ENCODE measurements at places on chromosomes 2 and 18. TPM values are rescaled to one million over a fixed set of nuclear protein-coding genes. Genes with fewer than 3 reads are reported as not detected.

GRCh38 chr2:16774980-16775898 lies 109.6 kb upstream of the CYRIA start:
- no peaks in the 10 kb centered on the region for H3K36me3 ChIP-seq
- no peaks in the 10 kb centered on the region for H3K4me1 ChIP-seq
- no peak for DNase-seq
- H3K4me3 ChIP-seq = no peak overlapping the region
- no peak overlapping the region for H3K27ac ChIP-seq

- H3K36me3 ChIP-seq = no peaks in the 10 kb centered on the region
- no peak overlapping the region for H3K27ac ChIP-seq
- H3K4me1 ChIP-seq = peaks cover 10% of the 10 kb centered on the region
- no peak for DNase-seq
- H3K27me3 ChIP-seq = no peaks in the 10 kb centered on the region
These were observed 82.0 kb upstream of the SLC66A3 start for GRCh38 chr2:11073251-11073650.

The CPLX4 gene
- not detected for total RNA-seq

The SERPINB7 gene
- not detected for total RNA-seq

GRCh38 chr2:117943013-117943672 lies 70.7 kb downstream of the CCDC93 start:
- H3K27ac ChIP-seq = no peak overlapping the region
- no peak for DNase-seq

GRCh38 chr18:61921621-61922235 lies 28.9 kb upstream of the RNF152 start:
- H3K27me3 ChIP-seq = no peaks in the 10 kb centered on the region
- peaks cover 13% of the 10 kb centered on the region for H3K4me1 ChIP-seq
- H3K4me3 ChIP-seq = no peak overlapping the region
- no peaks in the 10 kb centered on the region for H3K36me3 ChIP-seq
- no peak for DNase-seq

DNA sequence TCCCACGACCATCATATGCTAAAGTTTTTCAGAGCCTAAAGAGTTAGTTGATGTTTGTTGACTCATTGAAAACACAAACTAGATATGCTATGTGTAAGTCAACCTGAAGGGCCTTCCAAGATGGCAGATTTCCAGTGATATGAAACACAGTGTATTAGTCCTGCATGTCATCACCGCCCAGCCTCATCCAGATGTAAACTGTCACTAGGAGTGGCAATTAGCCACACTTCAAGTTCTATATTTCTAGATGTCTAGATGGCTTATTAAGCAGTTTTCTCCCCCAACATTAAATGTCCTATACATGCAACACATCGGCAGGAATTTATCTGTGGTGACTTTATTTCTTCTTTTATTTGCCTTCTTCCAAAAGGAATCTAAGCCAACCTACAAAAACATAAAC lies 444.1 kb upstream of the SMIM21 start:
- no peaks in the 10 kb centered on the region for H3K36me3 ChIP-seq
- no peak for DNase-seq
- no peak overlapping the region for H3K27ac ChIP-seq
- H3K4me1 ChIP-seq = peaks cover 2% of the 10 kb centered on the region
- no peak overlapping the region for H3K4me3 ChIP-seq
- H3K27me3 ChIP-seq = peaks cover 1% of the 10 kb centered on the region

The TMEM18 gene
- 28.8 TPM for total RNA-seq

The SETBP1 gene
- 28.8 TPM for total RNA-seq

DNA sequence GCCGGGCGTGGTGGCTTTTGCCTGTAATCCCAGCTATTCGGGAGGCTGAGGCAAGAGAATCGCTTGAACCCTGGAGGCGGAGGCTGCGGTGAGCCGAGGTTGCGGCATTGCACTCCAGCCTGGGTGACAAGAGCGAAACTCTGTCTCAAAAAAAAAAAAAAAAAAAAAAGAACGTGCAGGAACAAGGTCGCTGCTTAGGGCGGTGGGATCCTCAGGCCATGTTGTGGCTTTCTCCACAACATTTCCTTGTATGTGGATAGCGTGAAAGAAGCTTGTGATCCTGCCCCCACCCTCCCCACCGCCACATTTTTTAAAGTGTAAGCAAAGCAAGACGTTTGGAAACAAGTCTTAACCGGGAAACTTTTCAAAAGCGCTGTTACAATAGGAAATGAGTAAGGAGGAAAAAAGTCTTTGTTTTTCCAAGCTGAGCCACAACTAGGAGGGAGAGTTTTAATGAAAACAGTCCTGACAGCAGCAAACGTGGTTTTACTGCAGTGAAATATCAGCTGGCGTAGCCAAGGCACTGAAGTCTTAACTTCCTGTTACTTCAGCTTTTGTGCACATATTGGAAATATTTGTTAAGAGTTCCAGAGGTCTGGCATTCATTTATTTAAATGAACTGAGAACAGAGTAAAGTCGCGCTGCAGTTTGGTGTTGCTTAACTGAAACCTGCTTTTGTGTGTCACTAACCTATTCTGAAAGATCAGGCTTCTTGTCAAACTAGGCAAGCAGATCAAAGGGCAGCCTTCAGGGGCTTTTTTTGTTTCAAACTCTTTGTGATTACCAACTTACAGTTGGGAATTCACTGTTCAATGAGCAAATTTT lies 3.8 kb downstream of the TGIF1 start:
- peaks cover 54% of the 10 kb centered on the region for H3K4me1 ChIP-seq
- peak overlapping the region; percentile 98 for H3K27ac ChIP-seq
- H3K4me3 ChIP-seq = peak overlapping the region; percentile 95
- DNase-seq = no peak

- no peak for DNase-seq
- peaks cover 1% of the 10 kb centered on the region for H3K27me3 ChIP-seq
- no peak overlapping the region for H3K27ac ChIP-seq
- no peaks in the 10 kb centered on the region for H3K4me1 ChIP-seq
- H3K4me3 ChIP-seq = no peak overlapping the region
- no peaks in the 10 kb centered on the region for H3K36me3 ChIP-seq
These were observed 85.0 kb upstream of the LINC00305 start for GRCh38 chr18:64233851-64234250.

The SPP2 gene
- not detected for total RNA-seq

DNA sequence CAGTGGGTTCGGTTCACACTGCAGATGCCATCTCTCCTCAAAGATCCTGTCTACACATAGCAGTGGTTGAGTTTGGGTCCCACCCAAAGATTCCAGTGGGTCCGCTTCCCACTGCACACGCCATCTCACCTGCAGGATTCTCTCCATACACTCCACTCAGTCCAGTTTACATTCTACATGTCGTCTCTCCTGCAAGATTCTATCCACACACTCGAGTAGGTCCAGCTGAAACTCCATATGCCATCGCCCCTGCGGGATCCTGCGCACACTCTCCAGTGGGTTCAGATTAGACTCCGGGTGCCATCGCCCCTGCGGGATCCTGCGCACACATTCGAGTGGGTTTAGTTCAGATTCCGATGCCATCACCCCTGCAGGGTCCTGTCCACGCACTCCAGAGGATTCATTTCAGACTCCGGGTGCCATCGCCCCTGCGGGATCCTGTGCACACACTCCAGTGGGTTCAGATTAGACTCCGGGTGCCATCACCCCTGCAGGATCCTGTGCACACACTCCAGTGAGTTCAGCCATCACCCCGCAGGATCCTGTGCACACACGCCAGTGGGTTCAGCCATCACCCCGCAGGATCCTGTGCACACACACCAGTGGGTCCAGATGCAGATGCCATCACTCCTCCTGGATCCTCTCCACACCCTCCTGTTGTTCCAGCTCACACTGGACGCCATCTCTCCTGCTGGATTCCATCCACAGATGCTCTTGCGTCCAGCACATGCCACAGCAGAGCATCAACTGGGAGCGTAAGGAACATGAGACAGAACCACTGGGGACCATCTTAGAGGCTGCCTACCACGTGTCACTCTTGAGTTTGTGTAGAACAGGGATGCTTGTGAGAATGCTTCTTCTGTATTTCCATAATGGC lies 3.0 kb upstream of the PXDN start:
- no peaks in the 10 kb centered on the region for H3K36me3 ChIP-seq
- H3K27me3 ChIP-seq = no peaks in the 10 kb centered on the region
- H3K4me1 ChIP-seq = peaks cover 24% of the 10 kb centered on the region

All from chondrocyte (in vitro differentiated cells).